ENCODE measurements at places on chromosomes 11 and 22. TPM values are rescaled to one million over a fixed set of nuclear protein-coding genes. Genes with fewer than 3 reads are reported as not detected.

CUL5 gene
- 51.5 TPM for total RNA-seq

OR56A1 gene
- total RNA-seq: not detected

DDT gene
- total RNA-seq: 134 TPM

PLXNB2 gene
- total RNA-seq: 9.5 TPM

ARFIP2 gene
- total RNA-seq: 27.8 TPM

IFITM5 gene
- not detected for total RNA-seq

OTOG gene
- total RNA-seq: not detected

INCENP gene
- total RNA-seq: 6.3 TPM

MPPED1 gene
- not detected for total RNA-seq

PGA5 gene
- total RNA-seq: not detected

LMO2 gene
- total RNA-seq: 20.1 TPM

GNAZ gene
- 2.9 TPM for total RNA-seq

VSTM5 gene
- total RNA-seq: not detected

OR10A4 gene
- not detected for total RNA-seq

NCAM1 gene
- 27.7 TPM for total RNA-seq

CRYBB2 gene
- total RNA-seq: not detected

OR2AG2 gene
- not detected for total RNA-seq

BRSK2 gene
- not detected for total RNA-seq

YPEL4 gene
- 0.42 TPM for total RNA-seq

ADAMTS8 gene
- total RNA-seq: 0.29 TPM

ALKBH3 gene
- total RNA-seq: 43.5 TPM

NPAT gene
- 5.4 TPM for total RNA-seq

CSNK1E gene
- total RNA-seq: 38.0 TPM

APOBEC3B gene
- not detected for total RNA-seq

SCGB1D2 gene
- total RNA-seq: not detected

CCDC15 gene
- 0.10 TPM for total RNA-seq

OR52N4 gene
- not detected for total RNA-seq

NLRX1 gene
- total RNA-seq: 12.2 TPM

TSSK2 gene
- total RNA-seq: 0.25 TPM

OR5P2 gene
- total RNA-seq: not detected

SUSD2 gene
- 0.76 TPM for total RNA-seq
